ENCODE measurements at places on chromosomes 11 and 22. TPM values are rescaled to one million over a fixed set of nuclear protein-coding genes. Genes with fewer than 3 reads are reported as not detected.

DNA sequence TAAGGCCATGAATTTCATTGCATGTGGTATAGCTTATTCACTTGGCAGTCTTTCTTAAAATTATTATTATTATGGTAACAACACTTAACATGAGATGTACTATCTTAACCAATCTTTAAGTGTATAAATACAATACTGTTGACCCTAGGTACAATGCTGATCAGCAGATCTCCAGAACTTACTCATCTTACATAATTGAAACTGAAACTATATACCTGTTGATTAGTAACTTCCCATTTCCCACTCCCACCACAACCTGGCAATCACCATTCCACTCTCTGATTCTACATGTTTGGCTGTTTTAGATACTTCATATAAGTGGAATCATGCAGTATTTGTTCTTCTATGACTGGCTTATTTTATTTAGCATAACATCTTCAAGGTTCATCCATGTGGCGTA is 150.2 kb upstream of the POU2AF2 start:
- no peak for DNase-seq

DNA sequence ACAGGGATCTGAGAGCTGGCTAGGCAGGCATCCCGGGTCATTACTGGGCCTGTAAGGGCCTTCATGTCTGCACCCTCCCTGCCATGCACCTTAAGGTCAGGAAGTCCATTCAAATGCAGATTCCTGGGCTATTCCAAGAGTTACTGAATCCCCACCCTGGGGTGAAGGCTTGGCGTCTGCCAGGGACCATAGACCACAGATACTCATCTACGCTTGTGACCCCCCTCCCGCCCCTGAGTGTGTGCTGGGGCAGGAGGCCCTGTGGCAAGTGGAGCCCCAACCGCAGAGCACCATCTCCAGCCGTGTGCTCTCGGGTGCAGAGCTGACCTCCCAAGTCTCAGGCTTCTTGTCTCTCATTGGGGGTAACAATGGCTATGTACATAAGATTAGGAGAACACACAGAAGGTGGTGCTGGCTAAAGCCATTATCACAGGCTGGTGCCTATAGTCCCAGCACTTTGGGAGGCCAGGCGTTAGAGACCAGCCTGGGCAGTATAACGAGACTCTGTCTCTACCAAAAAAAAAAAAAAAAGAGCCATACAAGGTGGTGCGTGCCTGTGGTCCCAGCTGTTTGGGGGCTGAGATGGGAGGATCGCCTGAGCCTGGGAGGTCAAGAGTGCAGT is 19.1 kb upstream of the KCNQ1OT1 start:
- DNase-seq: no peak

DNA sequence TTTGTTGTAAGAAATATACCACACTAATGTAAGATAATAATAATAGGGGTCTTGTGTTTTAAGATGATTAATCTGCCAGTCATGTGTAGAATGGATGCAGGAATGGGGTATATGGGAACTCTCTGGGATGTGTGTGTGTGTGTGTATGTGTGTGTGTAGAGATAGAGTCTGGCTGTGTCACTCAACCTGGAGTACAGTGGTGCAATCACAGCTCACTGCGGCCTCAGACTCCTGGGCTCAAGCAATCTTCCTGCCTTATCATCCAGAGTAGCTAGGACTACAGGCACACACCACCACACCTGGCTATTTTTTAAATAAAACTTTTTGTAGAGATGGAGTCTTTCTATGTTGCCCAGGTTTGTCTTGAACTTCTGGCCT is 11.5 kb upstream of the PANX1 start:
- DNase-seq: no peak

- peak; percentile 21 for DNase-seq
Measured at GRCh38 chr11:118088531-118088930, 1.8 kb upstream of the SMIM35 start.

- no peak for DNase-seq
Measured at GRCh38 chr22:42418811-42419242, 13.4 kb downstream of the NFAM1 start.

DNA sequence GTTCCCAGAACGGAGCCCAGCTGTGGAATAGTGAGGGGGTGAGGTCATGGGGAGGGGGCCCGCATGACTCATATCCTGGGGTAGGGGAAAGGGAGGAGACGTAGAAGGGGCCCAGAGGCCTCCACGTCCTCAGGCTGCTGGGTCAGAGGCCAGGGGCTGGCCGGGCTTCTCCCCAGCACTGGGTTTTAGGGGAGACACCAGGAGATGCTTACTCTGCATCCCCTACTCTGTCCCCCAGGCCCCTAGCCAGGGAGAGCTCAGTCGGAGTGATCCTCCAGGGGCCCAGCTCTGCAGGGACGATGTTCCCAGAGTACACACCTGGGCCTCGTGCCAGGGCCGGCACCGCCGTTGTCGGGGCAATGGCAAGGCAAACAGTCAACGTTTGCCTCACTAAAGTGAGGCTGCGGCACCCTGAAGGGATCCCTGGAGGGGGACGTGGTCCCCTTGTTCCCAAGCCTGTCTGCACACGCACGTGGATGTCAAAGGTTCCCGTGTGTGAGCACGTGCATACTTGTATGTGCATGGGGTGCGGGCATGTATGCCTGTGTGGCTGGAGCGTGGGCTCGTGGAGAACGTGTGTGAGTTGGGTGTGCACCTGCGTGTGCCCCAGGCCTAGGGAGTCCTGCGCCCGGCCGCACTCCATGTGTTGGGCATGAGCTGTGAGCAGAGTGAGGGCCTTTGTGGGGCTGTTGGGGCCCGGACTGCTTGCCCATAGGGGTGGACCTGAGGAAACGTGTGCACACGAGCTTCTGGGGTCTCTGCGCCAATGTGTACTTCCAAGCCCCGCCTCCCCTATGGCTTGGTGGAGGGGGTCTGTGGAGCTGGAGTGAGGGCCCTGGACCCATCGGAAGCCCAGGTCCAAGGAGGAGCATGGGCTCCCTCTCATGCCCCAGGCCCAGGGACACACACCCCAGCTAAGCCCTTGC is 14.2 kb downstream of the PRR33 start:
- DNase-seq: no peak

DNA sequence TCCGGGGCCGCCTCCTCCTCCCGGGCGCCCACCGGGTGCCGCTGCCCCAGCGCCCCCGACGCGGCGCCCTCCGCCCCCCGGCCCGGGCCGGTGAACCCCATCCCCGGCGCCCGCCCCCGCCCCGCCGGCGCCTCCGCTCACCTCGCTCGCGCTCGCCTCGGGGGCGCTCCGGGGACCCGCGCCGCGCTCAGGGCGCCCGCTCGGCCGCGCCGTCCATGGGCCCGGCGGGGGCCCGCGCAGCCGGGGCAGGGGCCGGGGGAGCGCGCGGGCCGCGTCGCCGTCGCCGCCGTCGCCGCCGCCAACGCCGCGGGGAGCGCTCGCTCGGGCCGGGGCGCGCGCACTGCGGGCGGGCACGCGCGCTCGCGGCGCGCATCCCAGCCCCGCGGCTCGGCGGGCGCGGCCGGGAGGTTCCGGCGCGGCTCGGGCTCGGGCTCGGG is 293 bp downstream of the DUSP8 start:
- DNase-seq: no peak

GRCh38 chr11:45653277-45653676 is 12.1 kb downstream of the CHST1 start:
- DNase-seq: no peak

DNA sequence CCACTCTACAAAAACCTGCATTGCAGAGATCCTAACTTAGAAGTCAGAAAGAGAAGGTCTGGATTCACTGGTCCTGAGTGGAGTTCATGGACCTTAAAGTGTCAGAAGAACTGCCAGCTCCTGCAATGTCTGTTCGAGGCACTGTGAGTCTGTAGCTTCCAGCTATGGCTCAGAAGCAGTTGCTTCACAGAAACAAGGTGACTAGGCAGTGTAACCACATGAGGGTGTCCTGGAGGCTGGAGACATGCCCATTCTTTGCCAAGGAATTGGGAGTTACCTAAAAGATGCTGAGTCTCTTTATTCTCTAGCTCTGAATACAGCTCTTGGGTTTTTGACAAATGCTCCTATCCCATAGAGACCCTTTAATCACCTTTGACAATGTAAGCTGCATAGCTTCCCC is 130.5 kb downstream of the SPON1 start:
- no peak for DNase-seq

DNA sequence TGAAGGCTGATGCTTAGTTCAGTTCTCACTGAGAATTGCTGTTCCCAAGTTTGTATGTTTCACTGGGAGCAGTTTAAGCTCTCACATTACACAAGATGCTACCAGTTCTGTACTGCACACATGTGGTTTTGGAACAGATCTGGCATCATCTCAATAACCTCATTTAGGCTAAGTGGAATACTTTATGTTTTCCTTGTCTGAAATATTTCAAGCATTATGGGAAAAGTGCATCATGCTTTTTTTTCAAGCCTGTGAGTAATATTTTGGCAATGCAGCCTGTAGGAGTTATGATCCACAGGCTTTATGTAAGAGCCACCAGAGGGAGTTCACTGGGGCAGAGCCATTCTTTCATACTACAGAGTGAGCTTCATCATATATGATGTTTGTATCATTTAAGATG is 141.5 kb downstream of the OR4C45 start:
- DNase-seq: no peak

- no peak for DNase-seq
Measured at GRCh38 chr11:100741866-100742625, 55.0 kb downstream of the ARHGAP42 start.

DNA sequence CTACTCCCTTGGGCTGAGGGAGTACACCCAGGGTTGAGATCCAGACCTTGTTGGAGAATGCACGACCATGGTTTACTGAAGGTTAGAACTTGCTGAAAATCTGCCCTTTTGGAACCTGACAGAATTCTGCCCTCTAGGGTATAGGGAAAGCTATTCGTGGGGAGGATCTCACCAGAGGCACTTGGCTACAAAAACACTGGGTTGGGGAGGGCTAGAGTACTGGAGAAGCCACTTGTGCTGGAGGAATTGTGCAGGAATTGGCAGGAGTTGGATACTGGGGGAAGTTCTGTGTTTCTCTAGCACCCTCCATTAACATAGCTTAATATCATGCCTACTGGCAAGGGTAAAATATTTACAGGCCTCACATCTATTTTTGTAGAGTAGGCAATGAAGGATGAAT is 55.8 kb downstream of the PPME1 start:
- DNase-seq: no peak

DNA sequence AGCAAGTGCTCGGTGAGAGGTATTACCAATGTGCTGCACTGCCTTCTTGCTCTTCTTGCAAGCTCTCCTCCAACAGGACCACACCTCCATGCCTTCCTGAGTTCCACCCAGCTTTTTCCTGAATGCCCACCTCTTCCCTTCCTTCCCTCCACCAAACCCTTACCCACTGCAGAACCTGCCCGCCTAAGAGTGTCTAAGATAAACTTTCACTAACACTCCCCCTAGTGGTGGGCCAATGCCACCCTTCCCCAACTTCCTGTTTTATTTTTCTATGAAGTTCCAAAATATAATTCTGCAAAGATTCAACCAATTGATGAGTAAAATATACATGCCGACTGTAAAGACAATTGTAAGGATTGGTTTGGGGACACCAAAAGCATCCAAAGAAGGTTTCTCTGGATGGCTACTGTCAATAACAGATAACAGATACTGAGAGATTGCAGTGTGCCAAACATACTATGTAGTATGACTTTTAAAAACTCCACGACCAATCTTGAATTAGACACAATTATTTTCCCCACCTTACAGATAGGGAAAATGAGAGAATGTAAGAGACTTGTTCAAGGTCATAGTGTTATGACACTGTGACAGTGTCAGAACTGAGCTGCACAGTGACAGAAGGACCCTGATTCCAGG is 38.6 kb upstream of the BMAL1 start:
- DNase-seq: peak; percentile 50

- DNase-seq: no peak
Measured at GRCh38 chr22:35930933-35931332, 97.7 kb downstream of the RBFOX2 start.

DNA sequence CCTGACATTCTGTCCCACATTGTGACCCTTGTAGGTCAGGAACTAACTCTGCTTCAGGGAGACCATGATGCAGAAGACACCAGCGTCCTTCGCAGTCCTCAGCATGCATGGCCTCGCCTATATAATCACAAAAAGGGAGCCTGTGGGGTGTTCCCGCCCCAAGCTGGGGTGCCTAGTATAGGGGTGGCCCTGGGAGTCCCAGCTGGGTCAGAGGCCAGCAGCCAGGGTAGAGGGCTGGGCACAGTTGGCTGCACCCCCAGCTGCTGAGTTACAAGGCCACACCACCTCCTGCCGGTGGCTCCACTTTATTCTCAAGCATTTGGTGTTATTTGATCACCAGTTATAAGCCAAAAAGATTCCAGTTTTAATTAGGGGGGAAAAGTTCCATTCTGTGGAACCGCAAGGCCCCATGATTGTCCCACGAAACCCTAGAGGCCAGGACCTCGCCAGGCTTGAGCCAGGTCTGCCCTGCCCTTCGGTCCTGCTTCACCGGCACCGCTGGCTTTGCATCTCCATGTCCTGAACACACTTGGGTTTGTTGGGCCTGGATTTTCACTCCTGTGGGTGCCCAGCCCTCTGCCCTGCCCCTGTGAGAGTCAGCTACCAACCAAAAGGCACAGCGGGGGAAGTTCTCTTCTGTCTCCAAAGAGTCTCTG is 15.0 kb upstream of the GNB1L start:
- DNase-seq: no peak

- DNase-seq: no peak
Measured at GRCh38 chr11:65317025-65317786, 2.5 kb downstream of the CDC42EP2 start.

DNA sequence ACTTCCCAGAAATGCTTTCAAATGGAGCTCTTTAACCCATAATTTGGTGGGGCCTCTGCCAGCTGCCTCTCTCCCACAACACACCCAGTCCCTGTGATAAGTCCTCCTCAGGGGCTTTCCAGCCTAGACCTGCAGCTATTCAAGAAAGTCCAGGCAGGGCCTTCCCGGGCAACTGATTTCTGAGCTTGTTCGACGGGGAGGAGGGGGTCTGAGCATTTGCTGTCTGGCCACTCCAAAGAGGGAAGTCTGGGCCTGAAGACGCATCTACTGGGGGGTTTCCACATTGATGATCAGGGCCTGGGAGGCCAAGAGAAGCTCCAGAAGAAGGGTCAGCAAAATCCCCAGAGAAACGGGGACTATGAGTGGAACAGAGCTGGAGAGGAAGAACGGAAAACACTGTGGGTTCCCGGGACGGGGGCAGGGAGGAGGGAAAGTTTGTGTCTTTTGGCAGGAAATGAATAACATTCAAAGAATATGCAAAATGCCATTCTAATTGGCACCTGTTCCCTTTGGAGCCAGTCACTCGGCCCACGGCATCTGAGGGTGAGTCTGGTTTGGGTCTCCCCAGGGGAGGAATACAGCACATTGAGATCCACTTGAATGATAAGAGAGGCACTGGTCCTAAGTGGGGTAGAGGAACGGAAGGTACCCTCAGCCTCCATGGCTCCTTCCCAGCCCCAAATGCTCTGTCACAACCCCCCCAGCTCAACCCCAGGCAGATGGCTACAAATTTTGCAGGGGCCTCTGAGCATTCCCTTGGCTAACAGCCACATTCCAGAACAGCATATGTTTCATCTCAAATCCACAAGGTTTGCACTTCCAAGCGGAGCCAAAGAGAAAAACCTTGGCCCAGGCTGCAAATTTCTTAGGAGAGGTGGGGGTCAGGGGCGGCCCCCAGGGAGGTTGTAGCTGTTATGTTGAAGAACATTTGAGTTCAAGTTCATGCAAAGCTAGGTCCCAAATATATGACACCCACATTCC is 72.0 kb downstream of the RPUSD4 start:
- DNase-seq: no peak

The NDUFS8 gene
- 70.5 TPM for total RNA-seq

The BACE1 gene
- 0.38 TPM for total RNA-seq

The LBHD1 gene
- total RNA-seq: 10.5 TPM

The DDTL gene
- total RNA-seq: 3.8 TPM

The CYP2D6 gene
- 7.5 TPM for total RNA-seq

The TNNI2 gene
- not detected for total RNA-seq

The SIK3 gene
- total RNA-seq: 81.4 TPM

The TMEM138 gene
- total RNA-seq: 60.9 TPM
